Stimulated activated CD8-positive, alpha-beta memory T cell treated with anti-CD3 and anti-CD28 coated beads, Interleukin-7, amount 100 ng/mL, for 1 hour (primary cell): ENCODE measurements at places on chromosomes 16 and 17.

GRCh38 chr16:72847187-72848027 lies 200.5 kb downstream of the ZFHX3 start:
- DNase-seq: no peak

DNA sequence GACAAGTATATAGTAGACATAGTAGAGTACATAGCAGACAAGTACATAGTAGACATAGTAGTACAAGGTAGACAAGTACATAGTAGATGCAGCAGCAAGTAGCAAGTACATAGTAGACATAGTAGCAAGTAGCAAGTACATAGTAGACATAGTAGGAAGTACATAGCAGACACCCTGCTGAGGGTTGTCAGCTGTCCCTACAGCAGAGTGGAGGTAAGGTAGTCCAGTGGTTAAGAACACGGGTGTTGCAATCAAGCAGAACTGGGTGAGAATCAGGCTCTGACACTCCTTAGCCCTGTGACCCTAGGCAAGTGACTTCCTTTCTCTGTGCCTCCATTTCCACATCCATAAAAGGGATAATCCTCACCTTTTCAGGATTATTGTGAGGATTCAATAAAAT lies 94.7 kb downstream of the NOG start:
- DNase-seq: no peak

- no peak for DNase-seq
Measured at GRCh38 chr16:56732366-56732765, 2.4 kb downstream of the NUP93 start.

GRCh38 chr17:66885417-66885816 lies 50.5 kb downstream of the CACNG5 start:
- DNase-seq: no peak

DNA sequence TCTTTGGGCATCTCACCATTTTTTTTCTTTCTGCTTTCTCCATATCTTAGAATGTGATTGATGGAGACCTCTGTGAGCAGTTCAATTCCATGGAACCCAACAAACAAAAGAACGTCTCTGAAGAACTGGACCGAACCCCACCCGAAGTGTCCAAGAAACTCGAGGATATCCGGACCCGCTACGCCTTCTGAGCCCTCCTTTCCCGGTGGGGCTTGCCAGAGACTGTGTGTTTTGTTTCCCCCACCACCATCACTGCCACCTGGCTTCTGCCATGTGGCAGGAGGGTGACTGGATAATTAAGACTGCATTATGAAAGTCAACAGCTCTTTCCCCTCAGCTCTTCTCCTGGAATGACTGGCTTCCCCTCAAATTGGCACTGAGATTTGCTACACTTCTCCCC lies 48.0 kb downstream of the SF3B3 start:
- DNase-seq: no peak

GRCh38 chr17:36934692-36935630 lies 2.3 kb upstream of the LHX1 start:
- no peak for DNase-seq

- no peak for DNase-seq
Measured at GRCh38 chr17:15261802-15262290, 3.3 kb downstream of the PMP22 start.

GRCh38 chr17:81991684-81992305 lies 14.4 kb downstream of the ASPSCR1 start:
- no peak for DNase-seq

DNA sequence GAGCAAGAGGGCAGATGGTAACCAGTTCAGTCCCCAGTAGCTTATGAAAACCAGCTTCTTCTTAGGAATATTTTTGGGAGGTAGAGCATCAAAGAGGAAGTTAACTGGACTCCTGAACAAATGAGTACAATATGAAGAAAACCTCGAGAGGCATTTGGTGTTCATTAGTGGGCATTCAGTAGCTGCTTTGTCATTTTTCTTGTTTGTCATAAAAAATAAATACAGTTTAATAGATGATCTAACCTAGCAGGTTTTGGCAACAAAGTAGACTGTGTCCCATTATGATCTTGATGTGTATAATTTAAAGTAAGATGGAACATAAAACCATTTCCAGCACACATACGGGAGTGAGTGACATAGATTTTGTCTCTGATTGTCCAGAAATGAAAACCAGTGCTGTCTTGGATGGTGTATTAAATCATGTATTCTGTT lies 173.1 kb downstream of the HS3ST3A1 start:
- no peak for DNase-seq

DNA sequence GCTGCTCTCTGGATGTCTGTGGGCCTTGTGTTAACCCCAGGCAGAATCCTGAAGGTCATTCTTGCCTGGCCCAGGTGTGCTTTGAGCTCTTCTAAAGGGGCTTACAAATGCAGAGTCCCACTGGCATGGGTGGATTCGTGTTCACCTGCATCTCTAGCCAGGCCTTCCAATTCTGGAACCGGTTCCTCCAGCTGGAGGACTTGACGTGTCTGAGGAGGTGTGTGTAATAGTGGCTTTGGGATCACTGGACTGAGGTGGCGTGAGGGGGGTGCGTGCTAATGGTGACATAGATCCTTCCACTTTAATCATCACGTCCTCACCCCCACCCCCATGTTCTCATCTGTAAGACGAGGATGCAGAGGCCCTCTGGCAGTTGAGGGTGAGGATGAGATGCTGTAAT lies 4.8 kb downstream of the GSE1 start:
- no peak for DNase-seq

DNA sequence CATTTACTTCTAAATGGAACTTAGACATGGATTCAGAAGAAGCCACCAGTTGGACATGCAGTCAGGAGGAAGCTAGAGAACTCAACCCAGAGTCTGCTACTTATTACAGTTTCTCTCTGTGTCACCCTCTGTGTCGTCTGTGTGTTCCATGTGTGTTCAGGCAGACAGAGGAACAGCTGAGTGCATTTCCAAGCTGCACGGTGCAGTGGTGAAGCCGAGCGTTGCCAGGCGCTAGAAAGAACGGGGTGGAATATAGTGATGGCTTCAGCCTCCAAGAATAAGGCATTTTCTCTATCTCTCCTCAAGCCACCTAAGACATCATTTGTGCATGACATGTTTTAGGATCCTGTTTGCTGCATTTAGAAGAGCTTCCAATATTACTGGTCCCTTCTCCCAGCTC lies 101.1 kb upstream of the CCL2 start:
- no peak for DNase-seq

DNA sequence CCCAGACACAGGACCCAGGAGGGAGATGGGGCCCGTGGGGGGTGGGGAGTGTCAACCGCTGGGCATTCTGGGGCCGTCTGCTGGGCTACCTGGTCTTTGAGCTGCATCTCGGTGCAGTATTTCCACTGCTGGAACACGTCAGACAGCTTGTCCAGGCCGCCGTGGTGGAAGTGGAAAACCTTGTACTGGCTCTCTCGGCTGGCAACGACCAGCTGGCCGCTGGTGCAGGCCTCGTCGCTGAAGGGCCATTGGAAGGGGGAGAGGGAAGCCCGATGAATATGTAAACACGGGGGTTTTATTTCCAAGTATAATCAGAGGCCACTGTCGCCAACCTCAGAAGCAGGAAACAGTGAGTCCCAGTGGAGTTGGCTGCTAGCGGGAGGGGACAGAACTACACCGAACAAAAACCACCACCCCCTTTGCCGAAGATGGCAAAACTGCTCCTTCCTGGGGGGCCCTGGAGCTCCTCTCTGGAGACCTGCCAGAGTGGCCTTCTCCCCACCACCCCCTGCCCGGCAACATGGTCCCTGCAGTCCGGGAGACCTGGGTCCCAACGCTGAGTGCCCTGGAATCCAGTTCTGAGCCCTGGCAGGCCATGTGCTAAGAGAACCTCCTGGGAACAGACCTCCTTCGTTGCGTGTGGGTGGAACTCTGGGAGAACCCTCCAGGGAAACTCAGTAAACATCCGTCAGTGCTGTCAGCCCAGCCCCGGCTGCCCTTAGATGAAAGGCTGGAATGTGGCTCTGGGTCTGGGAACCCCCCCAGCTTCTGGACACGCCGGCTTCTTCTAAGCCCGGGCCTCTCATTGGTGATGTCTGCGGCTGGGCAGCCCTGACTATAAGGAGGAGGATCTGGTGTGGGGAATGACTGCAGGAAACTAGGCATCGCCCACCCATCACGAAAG lies 84.1 kb downstream of the TBC1D16 start:
- DNase-seq: no peak

GRCh38 chr16:84643180-84643583 lies 5.1 kb upstream of the KLHL36 start:
- DNase-seq: no peak

DNA sequence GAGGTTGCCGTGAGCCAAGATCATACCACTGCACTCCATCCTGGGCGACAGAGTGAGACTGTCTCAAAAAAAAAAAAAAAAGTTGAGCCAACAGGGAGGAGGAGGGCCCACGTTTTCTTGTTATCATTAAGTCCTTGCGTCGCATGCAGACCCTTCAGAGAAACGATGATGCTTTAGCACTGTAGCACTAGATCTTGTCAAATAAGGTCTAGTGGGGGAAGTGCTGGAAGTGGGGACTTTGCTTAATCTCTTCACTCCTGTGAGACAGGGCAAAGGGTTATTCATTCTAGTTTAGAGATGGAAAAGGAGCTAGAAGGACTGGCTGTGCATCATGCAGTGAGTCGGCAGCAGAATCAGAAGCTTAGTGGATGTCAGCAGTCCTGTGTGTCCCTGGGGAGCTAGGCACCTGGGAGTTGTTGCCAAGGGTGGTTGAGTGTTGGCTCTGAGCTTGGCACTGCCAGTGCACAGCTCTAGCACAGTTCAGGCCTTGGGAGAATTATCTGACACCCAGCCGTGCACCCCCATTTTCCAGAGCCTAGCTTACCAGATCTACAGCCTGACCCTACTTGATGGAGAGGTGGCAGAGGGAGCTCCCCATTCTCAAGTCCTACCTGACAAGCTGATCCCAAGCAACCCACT lies 33.4 kb upstream of the TBX2 start:
- no peak for DNase-seq
